ENCODE measurements at places on chromosomes 1 and 21.

DNA sequence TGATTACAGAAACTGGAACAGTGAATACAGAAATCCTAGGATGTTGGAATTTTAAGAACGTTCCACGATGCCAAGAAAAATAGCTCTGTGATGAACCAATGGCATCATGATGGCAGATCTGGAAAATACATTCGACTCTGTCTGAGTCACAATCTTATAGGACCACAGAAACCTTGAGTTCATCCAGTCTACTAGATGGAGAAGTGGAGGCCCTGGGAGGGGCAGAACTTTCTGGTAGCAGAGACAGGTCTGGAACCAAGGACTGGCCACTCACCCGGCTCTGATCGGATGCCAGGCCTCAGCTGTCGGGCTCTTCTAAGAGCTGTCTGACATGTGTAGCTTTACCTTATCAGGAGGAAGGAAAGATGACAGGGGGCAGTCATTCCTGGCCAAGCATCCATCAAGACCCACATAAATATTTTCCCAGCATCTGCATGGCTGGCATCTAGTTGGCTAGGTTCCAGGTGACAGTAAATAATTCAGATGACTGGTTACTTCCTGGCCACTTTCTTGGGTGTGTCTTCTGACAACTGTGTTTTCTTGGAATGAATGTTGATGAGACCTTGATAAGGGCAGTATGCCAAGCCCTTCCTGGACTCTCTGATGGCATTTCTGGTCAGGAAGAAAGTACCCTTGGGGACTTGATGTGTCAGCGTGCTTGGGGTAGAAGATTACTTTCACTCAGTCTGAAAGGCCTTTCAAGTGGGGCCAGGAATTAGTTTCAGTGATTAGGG, 72.6 kb upstream of the TRABD2B start:
- no peak for DNase-seq

GRCh38 chr1:9561429-9561828, 22.2 kb downstream of the SLC25A33 start:
- no peak for DNase-seq

DNA sequence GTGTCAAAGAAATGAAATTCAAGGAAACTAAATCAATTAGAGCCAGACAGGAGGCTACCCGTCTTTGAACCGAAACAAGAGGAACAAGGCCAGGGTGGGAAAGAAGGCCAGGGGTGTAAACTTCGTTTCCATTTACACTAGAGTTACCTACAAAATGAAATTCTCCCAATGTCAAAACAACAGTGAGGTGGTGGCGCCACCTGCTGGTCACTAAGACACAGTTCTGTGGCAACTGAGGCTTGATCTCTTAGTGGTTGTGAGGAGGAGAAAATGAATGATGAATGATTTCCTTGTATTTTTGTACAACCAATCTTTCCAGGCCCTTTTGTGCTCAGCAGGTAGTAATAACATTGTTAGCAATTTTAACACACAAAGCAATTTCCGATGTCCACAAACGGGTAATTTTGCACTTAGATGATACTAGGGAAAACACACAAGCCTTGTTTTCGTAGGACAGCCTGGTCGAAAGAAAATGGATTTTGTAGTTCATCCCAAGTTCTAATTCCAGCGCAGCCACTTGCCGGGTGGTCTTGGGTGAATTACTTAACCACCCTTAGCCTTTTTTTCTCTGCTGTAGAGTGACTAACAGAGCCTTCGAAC, 54.8 kb upstream of the SOD1 start:
- peak; percentile 61 for DNase-seq

- no peak for DNase-seq
Measured at GRCh38 chr1:40936931-40937339, 42.6 kb upstream of the CTPS1 start.

DNA sequence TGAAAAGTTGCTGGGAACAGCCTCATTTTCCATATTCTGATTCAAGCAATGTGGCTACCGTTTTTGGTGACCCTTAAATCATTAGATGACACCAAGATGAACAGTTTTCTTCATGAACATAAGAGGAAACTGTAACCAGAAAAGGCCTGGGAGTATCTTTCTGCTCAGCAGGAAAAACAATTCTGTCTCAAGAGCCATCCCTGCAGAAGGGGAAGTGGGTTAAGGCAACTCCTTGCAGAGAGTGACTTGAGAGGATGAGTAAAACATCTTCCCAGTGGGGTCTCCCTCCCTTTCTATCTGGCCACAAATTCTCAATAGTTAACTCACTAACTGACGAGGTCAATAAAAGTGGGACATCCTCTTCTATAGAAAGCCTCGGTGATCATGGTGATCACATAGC, 187.6 kb upstream of the NRIP1 start:
- no peak for DNase-seq

DNA sequence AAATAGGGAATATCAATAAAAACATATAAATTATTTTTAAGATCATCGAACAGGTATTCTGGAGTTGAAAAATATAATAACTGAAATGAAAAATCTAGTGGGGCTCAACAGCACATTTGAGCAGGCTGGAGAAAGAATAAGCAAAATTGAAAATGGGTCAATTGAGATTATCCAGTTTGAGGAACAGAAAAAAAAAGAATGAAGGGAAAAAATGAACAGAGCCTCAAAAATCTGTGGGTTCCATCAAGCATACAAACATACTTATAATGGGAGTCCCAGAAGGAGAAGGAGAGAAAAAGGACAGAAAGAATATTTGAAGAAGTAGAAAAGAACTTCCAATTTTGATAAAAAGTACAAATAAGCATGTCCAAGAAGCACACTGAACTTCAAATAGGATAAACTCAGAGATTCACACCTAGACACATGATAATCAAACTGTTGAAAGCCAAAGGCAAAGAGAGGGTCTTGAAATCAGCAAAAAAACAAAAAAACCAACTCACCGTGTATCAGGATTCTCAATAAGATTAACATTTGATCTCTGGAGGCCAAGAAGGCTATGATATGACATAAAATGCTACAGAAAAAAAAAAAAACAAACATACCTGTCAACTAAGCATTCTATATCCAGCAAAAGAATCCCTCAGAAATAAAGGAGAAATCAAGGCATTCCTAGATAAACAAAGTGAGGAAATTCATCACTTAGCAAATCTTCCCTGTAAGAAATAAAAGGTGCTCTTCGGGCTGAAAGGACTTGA, 5.4 kb upstream of the COQ8A start:
- no peak for DNase-seq

GRCh38 chr1:182990413-182991144, 32.6 kb upstream of the LAMC1 start:
- no peak for DNase-seq

DNA sequence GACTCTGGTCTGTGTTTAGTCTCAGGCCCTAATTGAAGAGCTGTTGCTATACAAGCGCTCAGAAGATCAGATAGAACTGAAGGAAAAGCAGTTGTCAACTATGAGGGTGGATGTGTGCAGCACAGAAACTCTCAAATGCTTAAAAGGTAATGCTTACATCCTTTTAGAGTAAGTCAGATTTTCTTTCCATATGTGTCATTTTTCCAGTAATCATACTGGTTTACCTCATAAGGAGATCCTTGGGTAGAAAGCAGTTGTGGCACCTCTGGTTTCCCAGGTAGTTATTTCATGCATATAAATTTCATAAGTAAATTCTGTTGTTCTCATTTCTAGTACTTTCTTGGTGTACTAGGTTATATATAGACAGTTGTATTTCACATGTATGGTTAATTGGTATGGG, 43.0 kb upstream of the TARS2 start:
- no peak for DNase-seq

DNA sequence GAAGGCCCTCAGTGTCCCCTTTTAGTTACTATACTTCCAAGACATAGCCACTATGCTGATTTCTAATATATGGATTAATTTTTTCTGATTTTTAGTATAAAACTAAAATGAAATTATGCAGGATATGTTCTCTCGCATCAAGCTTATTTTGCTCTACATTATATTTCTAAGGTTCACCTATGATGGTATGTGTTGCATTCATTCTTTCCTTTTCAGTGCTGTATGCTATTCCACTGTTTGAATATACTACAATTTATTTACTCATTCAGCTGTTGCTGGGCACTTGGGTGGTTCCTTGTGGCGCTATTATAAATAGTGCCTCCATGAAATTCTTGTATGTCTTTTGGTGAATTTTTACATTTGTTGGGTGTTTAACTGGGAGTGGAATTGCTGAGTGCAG, 230.3 kb downstream of the ATG4C start:
- no peak for DNase-seq

DNA sequence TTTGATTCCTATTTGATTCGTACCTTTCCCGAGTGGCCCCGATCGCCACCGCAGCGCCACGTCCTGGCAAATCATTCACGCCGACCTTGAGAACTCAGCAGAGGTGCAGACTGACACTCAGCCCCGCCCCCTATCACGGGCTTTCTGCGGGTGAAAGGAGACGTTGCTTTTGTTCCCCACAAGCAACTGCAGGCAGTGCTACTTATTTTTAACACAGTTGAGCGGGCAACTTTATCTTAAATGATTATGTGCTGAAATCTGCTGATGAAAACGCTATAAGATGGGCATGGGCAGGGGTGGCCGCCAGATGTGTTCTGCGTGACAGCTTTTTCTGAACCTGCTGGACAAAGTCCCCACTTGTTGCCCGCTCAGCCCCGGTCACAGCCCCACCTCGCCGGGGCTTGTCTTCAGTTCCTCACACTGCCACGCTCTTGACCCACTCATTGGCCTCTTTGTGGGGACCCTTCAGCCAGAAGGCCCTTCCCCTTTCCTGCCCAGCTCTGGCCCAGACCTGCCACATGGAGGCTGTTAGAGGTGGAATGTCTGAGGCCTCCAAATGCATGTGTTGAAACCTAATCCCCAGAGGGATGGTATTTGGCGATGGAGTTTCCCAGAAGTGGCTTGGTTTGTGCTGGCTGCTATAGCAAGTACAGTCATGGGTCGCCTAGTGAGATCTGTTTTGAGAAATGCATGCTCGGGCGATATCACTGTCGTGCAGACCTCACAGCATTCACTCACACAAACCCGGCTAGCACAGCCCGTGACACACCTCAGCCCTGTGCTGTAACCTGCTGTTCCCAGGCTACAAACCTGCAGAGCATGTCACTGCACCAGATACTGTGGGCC, 15.7 kb upstream of the PDXK start:
- DNase-seq, result no peak

- no peak for DNase-seq
Measured at GRCh38 chr21:39110431-39110830, 72.8 kb downstream of the PSMG1 start.

- no peak for DNase-seq
Measured at GRCh38 chr1:205678286-205679111, 1.8 kb downstream of the SLC45A3 start.

- DNase-seq, result no peak
Measured at GRCh38 chr1:91513160-91513559, 12.5 kb downstream of the CDC7 start.

GRCh38 chr1:203930342-203930741, 68.9 kb downstream of the SNRPE start:
- no peak for DNase-seq

GRCh38 chr1:1550591-1551432, 10.4 kb upstream of the TMEM240 start:
- no peak for DNase-seq

- no peak for DNase-seq
Measured at GRCh38 chr1:46583494-46583893, 20.6 kb downstream of the MKNK1 start.

DNA sequence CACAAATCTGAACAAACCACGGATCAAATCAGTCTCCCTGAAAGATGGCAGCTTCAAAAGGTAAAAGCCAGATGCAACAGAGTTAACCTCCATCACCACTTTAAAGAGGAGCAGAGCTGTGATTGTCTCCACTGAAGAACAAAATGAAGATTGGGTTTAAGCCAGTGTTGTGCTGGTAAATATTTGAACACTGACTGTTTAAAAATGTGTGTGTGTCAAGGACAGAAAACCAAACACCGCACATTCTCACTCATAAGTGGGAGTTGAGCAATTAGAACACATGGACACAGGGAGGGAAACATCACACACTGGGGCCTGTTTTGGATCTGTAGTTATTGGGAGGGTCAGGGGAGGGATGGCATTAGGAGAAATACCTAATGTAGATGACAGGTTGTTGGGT, 83.9 kb downstream of the ST6GALNAC5 start:
- DNase-seq, result no peak

DNA sequence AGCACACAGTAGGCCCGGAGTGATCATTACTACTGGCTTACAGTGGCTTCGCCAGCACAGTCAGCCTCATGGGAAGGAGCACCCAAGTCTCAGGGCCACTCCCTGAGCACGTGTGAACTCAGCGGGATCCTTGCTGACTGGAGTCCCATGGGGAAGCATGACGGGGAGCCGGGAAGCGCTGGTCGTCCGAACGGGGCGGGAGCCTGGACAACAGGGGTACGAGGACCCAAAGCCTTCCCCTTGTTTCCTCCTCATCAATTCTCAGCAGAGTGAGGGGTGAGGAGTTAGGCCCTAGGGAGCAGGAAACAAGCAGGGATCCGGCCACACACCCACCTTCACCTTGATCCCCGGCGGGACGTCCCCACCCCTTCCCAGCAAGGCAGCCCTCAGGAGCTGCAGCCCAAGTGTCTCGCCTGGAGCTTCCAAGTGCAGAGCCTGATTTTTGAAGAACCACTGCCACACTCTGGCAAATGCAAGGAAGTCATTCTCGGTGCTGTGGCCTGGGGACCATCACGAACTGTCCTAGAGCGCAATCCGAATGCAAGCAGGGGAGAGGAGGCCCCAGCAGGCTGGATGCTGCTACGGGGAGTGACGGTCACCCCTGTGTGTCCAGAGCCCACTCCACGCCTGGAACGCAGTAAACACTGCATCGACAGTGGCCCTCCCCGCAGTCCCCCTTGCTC, 35.5 kb downstream of the TOMM20 start:
- DNase-seq, result no peak

- DNase-seq, result no peak
Measured at GRCh38 chr21:22154579-22155274, 1156.5 kb downstream of the NCAM2 start.

- DNase-seq, result no peak
Measured at GRCh38 chr1:162560303-162561036, 1.1 kb upstream of the UAP1 start.

DNA sequence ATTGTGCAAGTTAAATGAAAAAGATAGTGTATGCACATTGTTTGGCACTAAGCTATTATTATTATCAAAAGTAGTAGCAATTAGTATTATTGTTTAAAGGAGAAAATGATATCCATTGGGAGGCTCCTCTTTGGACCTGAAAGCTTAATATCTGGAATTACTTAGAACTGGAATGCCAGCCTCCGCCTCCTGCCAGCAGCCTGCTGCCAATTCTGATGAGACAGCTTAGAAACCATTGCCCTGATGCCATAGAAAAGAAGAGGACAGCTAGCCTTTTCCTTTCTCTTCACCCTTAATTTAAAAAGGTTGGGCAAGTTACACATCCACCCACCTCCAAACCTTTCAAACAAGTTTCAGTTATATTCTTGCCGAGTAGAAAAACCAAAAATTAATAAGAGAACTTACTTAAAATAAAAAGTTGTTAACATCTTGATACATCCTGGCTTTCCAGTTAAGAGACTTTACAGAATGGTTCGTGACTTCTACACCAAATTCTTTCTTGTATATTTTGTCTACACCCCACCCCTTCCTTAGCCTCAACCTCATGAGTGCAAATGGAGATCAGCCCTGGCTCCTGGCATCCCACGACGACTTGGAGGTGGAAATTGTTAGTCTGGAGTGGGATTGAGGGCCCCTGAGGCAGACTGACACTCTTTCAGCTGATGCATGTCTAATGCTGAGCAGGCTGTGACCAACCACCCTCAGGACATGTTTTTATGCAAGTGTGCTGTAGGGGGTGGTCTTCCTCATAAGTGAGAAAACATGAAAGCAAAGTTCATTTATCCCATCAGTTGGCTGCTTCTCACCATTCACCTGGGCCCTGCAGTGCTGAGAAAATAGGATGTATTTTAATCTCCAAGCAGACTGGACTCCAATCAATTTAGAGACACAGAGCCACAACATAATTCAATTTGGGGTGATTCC, 120.6 kb downstream of the KCNJ15 start:
- no peak for DNase-seq

All from activated naive CD4-positive, alpha-beta T cell treated with anti-CD3 and anti-CD28 coated beads, Interleukin-2, amount 50 U/mL, for 72 hours (primary cell).